ENCODE measurements at places on chromosomes 2 and 18.

- DNase-seq: no peak
Measured at GRCh38 chr2:25323042-25323514, 18.6 kb downstream of the DNMT3A start.

- DNase-seq: no peak
Measured at GRCh38 chr2:120912101-120912985, 176.7 kb downstream of the GLI2 start.

DNA sequence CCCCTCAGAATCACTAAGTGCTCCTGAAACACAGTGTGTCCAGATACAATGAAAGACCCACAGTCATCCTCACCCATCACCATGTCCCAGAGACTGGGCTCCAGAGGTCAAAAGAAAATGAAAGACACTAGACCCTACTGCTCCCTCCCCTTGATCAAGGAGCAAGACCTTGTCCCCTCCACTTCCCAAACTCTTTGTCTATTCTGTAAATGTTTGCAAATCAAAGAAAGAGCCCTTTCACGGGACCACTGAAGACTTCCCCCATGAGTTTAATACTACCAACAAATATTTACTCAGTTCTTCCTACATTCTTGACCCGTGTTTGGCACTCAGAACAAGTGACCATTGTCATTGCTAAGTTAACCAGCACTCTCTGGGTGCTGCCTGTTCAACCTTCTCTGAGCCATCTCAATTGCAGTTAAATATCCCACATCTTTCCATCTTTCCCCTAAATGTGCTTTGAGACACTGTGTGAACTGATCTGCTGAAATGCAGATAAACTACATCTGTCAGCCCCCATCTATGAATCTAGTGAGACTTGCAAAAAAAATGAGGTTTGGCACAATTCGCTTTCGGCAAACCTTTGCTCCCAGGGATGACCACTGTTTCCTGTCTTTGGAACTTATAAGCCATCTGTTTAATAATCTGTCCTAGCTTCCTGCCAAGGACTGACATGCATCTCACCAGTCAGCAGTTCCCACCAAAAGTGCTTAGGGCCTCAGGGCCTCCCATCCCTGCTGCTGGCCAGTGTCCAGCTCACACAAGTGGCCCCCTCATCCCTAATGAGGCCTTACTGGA is 170.3 kb downstream of the GFPT1 start:
- DNase-seq: peak; percentile 75

DNA sequence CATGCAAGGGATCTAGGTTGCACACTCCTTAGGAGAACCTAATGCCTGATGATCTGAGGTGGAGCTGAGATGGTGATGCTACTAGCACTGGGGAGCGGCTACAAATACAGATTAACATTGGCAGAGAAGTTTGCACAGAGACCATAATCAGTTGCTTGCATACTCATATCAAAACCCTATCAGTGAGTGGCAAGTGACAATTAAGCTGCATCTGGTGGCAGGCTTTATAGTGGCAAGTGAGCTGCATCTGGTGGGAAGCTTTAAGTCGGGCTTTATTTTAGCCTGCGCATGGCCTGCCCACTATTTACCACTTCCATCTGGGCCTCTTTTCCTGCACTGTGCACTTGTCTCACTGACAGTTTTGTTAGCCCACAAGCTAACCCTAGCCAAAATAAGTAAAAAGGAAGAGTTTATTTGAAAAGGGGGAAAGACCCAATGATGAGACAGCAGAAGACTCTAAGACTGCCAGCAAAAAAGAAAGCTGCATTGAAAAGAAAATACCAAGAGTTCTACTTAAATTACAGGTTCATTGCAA is 140.9 kb upstream of the B3GNT2 start:
- no peak for DNase-seq

GRCh38 chr2:218081695-218082094 is 12.6 kb downstream of the RUFY4 start:
- peak; percentile 6 for DNase-seq

GRCh38 chr2:143802242-143802641 is 673.0 kb downstream of the ARHGAP15 start:
- peak; percentile 52 for DNase-seq

- DNase-seq: peak; percentile 35
Measured at GRCh38 chr2:231708773-231709635, 679 bp downstream of the PTMA start.

DNA sequence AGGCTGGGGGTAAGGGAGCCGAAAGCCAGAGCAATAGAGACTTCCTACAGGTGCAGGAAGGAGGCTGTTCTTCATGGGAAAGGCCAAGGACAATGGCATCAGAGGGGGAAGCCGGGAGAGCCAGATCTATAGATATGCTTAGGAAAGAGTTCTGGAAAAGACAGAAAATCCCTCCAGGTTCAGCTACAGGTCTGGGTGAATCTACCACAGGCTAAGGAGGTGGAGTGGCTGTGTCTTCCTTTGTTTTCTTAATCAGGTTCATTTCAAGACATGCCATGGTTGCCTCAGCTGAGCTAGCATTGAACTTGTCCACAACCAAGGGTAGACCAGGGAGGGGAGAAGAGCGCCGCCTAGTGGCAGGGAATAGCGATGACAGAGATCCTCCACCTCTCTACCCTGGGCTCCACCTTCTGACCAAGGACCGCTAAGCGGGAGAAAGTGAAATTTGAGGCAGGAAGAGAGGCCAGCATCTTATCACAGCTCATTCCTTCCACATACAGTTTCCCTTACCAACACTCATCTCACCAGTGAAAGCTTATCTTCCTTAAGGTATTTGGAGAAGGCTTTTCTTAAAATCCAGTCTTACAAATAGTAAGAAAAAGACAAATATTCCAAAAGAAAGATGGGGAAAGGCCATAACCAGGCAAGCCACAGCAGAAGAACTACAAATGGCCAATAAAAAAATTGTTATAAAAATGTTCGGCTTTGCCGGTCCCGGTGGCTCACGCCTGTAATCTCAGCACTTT is 74.2 kb downstream of the VIT start:
- no peak for DNase-seq

DNA sequence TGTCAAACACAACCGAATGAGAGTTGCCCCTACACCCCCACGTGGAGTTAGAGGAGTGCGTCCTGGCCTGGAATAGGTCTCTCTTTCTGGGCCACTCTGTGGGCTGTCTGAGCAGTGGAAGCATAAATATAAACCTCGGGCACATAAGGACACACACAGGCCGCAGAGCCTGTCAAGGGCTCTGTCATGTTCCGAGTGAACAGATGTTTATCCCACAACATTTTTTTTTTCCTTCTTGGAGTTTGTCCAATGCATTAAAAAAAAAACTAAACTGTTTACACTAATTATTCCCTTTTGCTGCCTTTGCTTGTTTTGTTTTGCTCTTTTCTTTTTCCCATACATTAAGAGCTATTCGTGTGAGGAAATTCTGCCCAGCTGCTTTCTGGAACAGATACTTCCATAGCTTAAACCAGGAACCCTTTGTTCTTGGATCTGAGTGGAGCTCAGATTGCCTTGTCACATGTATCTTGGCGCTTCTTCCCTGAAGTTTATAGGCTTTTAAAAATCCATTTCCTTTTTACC is 228.3 kb upstream of the FOSL2 start:
- no peak for DNase-seq

DNA sequence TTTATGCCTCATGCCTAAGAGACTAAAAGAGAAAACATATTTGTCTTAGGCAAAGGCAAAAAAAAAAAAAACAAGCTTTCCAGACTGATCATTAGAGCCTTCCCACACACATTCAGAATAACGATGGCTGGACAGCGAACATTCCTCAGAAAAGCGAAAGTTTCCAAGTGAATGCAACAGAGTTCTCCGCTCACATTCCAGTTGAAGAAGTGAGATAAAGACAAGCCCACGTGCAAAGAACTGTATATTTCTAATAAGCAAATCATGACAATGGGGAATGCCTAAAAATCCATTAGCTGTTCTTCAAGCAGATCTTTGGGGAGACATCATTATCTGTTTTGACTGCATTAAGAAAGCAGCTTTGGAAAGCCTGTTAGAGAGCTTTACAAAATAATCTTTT is 347.9 kb downstream of the METTL4 start:
- DNase-seq: peak; percentile 63

- peak; percentile 51 for DNase-seq
Measured at GRCh38 chr18:77043541-77044280, 88.9 kb downstream of the MBP start.

DNA sequence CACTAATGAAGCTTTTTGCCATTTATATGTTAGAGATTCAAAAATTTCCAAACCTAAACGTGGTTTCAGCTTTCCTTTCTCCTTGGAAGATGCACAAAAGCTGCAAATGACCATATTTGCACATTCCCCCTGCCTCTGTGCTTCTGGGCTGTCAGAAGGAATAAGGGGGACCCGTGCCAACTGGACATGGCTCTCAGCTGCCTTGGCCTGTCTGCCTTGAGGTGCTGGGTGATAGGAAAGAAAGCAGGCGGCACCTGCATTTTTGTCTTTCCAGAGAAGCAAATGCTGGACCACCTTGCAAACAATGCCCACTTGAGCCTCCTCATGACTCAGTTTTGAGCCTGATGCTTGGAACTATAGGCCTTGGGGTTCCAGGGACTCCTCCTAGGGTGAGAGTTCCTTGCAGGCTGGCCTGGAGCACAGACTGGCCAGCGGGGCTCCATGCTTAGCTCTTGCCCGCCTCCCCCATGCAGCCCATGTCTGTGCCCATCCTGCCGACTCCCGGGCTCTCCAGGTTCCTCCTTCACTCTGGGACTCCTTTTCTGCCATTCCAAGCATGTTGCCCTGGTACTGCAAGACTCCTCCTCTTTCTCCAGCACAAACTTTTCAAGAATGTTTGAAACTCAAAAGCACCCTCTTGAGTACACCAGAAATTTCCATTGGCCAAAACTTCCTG is 109.0 kb upstream of the EPAS1 start:
- DNase-seq: no peak

- no peak for DNase-seq
Measured at GRCh38 chr2:239258248-239258647, 142.6 kb downstream of the HDAC4 start.

- DNase-seq: no peak
Measured at GRCh38 chr2:134982603-134983002, 64.0 kb downstream of the CCNT2 start.

- no peak for DNase-seq
Measured at GRCh38 chr18:55064760-55065159, 105.5 kb upstream of the CCDC68 start.

DNA sequence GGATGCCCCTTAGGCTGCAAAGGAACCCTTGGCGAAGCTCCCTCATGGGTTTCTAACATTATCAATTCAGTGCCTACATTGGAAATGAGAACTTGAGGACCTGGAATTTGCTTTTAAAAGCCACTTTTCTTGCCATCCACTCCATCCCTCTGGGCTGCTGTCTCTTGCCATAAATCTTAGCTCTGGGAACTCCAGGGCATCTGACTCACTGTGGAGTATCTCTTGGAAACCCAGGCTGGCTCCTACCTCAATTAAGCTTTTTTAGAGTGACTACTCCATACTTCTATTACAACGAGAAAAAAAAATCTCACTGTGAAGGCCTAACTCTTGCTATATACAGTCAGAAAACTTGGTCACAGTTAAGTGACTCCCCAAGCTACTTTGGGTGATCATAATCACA is 227.2 kb upstream of the SETBP1 start:
- DNase-seq: peak; percentile 5

DNA sequence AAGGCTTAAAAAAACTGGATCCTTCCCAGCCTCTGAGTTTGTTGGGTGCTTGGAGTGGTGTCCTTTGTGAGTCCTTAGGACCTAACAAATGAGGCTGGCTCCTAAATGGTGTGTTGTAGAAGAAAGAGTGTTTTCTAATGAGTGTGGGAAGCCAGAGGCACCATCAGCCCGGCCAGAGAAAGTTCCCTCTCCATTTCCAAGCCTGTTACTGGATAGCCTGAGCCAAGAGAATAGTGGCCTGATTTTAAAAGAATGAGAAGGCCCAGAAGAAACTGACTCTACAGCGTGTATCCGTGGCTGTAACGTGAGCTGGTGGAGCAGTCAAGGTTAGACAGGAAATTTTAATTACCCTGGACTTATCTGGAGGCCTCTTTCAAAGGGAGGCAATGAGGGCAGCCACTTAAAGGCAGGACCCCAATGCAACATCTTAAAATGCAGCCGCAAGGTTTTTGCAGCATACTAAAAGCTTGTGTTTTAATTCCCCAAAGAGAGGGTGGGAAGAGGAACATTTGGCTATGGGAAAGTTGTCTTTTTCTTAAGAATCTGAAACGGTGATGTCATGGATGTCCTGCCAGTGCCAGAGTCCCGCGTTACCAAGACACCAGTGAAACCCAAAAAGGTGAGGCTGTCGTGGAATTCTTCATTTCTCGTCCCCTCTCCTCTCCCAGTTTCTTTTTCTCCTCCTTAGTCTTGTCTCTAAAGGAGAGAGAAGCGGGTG is 4.6 kb downstream of the EFHD1 start:
- no peak for DNase-seq

- no peak for DNase-seq
Measured at GRCh38 chr18:78647018-78647417, 332.6 kb upstream of the SALL3 start.

GRCh38 chr2:79940364-79940763 is 364.2 kb downstream of the LRRTM1 start:
- no peak for DNase-seq

GRCh38 chr2:170779304-170779703 is 9.1 kb downstream of the ERICH2 start:
- no peak for DNase-seq

DNA sequence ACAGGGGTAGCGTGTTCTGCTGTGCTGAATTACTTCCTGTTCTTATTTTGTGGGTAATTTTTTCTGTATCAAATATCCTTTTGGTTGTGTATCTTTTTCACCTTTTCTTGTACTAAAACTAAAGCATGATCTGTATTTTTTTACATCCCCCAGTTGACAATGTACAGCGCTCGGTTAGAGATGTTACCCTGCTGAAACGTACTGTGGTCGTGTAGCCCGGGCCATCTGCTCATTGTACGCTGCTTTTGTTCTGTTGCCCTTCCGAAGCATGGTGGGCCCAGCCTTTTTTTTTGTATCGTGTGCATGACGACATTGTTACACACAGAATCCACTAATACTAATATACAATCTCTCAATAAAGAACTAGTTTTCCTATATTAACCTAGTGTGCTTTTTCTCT is 233.1 kb downstream of the HAUS1 start:
- no peak for DNase-seq
